ENCODE measurements at places on chromosomes 1 and 21.

DNA sequence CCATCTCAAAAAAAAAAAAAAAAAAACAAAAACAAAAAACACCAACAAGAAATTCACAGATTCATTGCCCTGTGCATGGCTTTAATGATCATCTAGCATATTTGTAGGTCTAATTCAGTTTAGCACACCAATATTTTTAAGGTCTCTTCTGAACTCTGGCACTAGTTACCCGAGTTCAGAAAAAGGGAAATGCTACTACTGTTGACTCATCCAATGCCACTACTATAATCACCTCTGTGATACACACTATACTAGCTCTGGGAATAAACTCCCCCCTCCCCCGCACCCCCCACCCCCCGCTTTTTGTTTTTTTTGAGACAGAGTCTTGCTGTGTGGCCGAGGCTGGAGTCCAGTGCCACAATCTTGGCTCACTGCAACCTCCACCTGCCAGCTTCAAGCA lies 55.6 kb downstream of the FBXO42 start:
- no peaks in the 10 kb centered on the region for H3K27me3 ChIP-seq
- H3K27ac ChIP-seq: no peak overlapping the region
- no peak overlapping the region for H3K4me3 ChIP-seq
- H3K4me1 ChIP-seq: no peaks in the 10 kb centered on the region

DNA sequence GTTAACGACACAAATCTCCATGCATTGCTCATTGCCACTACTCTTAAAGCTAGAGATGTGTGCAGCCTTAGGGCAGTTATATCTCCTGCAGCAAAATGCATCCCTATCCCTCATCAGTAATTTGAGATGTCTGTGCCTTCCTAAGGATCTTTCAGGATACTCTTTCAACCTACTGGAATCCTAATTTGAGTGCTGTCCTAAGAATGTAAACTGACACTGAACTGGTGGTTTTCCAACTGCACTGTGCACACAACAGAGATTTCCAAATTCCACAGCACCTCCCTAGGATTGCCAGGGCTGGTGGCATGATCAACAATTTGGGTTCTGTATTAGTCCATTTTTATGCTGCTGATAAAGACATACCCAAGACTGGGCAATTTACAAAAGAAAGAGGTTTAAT lies 193.9 kb downstream of the LTN1 start:
- H3K36me3 ChIP-seq: no peaks in the 10 kb centered on the region
- peaks cover 1% of the 10 kb centered on the region for H3K4me1 ChIP-seq
- no peak overlapping the region for H3K4me3 ChIP-seq
- DNase-seq: no peak
- no peak overlapping the region for H3K27ac ChIP-seq

GRCh38 chr1:55695552-55695951 lies 480.4 kb upstream of the USP24 start:
- no peak overlapping the region for H3K4me3 ChIP-seq
- DNase-seq: no peak
- H3K4me1 ChIP-seq: no peaks in the 10 kb centered on the region
- no peaks in the 10 kb centered on the region for H3K36me3 ChIP-seq
- H3K27ac ChIP-seq: no peak overlapping the region

- no peak for DNase-seq
- H3K27me3 ChIP-seq: no peaks in the 10 kb centered on the region
- no peak overlapping the region for H3K27ac ChIP-seq
- H3K36me3 ChIP-seq: no peaks in the 10 kb centered on the region
Measured at GRCh38 chr1:45331436-45332345, 5.0 kb downstream of the HPDL start.

GRCh38 chr1:232876506-232877364 lies 71.5 kb downstream of the MAP10 start:
- no peak for DNase-seq
- H3K36me3 ChIP-seq: no peaks in the 10 kb centered on the region
- H3K27ac ChIP-seq: no peak overlapping the region
- H3K4me3 ChIP-seq: no peak overlapping the region
- H3K27me3 ChIP-seq: no peaks in the 10 kb centered on the region

DNA sequence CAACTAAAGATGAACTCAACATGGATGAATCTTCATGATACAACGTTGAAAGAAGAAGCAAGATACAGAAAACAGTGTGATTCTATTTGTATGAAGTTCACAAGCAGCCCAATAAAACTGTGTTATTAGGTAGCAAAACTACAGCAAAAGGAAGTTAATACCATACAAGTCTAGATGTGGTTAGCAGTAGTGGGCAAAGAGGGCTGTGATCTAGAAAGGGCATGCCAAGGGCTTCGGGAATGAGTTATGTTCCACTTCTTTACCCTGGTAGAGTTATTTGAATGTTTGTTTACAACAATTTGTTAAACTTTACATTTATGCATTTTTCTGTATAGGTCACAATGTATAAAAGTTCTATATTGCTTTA lies 9.2 kb downstream of the TNFRSF9 start:
- no peak overlapping the region for H3K27ac ChIP-seq
- H3K27me3 ChIP-seq: no peaks in the 10 kb centered on the region
- H3K36me3 ChIP-seq: no peaks in the 10 kb centered on the region

- no peak overlapping the region for H3K27ac ChIP-seq
- no peak overlapping the region for H3K4me3 ChIP-seq
- no peak for DNase-seq
- H3K36me3 ChIP-seq: no peaks in the 10 kb centered on the region
- H3K4me1 ChIP-seq: peaks cover 20% of the 10 kb centered on the region
Measured at GRCh38 chr1:150385537-150386445, 21.8 kb downstream of the RPRD2 start.

GRCh38 chr1:53153752-53154151 lies 11.3 kb upstream of the SLC1A7 start:
- no peak overlapping the region for H3K4me3 ChIP-seq
- no peaks in the 10 kb centered on the region for H3K36me3 ChIP-seq
- DNase-seq: no peak
- no peaks in the 10 kb centered on the region for H3K27me3 ChIP-seq
- no peaks in the 10 kb centered on the region for H3K4me1 ChIP-seq
- H3K27ac ChIP-seq: no peak overlapping the region

DNA sequence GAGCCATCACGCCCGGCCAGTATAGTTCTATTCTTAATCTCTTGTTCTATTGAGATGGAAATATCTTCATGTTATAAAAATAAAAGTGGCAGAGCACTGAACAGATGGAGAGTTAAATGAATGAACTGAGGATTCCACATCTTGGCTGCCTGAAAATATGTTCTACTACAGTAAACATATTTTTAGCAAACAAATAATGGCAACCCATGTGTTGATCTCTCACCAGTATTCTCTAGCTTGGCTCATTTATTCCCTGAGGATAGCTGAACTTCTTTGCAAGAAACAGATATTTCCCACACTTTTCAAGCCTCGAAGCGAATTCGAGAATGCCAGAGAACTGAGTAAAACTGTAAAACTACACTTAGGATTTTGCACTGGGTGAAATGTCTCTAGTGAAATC lies 58.9 kb downstream of the DIRAS3 start:
- no peaks in the 10 kb centered on the region for H3K36me3 ChIP-seq
- DNase-seq: no peak
- no peaks in the 10 kb centered on the region for H3K27me3 ChIP-seq
- no peaks in the 10 kb centered on the region for H3K4me1 ChIP-seq

GRCh38 chr1:238061967-238062613 lies 171.4 kb upstream of the ZP4 start:
- no peak for DNase-seq
- no peaks in the 10 kb centered on the region for H3K27me3 ChIP-seq
- H3K27ac ChIP-seq: no peak overlapping the region
- H3K4me3 ChIP-seq: no peak overlapping the region

DNA sequence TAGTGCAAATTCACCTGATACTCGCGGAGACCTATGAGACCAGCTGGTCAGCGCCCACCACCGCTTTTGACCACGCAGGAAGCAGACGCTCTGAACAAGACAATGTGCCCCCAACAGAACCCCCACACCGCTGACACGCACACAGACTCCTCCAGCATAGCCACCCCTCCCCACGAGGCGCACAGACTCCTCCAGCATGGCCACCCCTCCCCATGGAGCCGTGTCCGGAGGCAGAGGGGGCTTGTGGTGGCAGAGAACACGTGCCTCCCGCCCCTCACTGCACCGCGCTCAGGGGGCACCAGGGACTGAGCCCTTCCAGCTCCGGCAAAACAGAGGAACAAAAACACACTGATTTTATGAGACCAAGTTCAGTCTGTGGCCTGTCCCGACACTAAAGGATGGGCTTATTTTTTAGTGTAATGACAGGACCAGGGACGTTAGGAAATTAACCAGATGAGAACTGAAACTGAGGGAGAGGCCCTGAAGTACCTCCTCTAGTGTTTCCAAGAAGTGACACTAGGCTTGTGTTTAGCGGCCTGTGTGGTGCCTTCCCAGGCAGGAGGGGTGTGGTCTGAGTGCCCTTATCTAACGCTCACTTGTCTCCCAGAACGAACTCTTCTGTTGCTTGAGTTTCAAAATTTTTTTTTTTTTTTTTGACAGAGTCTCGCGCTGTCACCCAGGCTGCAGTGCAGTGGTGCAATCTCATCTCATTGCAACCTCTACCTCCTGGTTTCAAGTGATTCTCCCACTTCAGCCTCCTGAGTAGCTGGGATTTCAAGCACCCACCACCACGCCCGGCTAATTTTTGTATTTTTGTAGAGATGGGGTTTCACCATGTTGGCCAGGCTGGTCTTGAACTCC lies 10.0 kb upstream of the AGPAT3 start:
- H3K27ac ChIP-seq: no peak overlapping the region
- DNase-seq: no peak
- no peak overlapping the region for H3K4me3 ChIP-seq
- no peaks in the 10 kb centered on the region for H3K27me3 ChIP-seq
- no peaks in the 10 kb centered on the region for H3K36me3 ChIP-seq

GRCh38 chr1:245652660-245653427 lies 498.1 kb downstream of the KIF26B start:
- no peaks in the 10 kb centered on the region for H3K4me1 ChIP-seq
- no peaks in the 10 kb centered on the region for H3K36me3 ChIP-seq
- no peak overlapping the region for H3K27ac ChIP-seq
- H3K4me3 ChIP-seq: no peak overlapping the region
- DNase-seq: no peak
- H3K27me3 ChIP-seq: no peaks in the 10 kb centered on the region

GRCh38 chr1:215128504-215128903 lies 46.0 kb downstream of the KCNK2 start:
- H3K4me1 ChIP-seq: no peaks in the 10 kb centered on the region
- DNase-seq: no peak
- H3K36me3 ChIP-seq: no peaks in the 10 kb centered on the region

DNA sequence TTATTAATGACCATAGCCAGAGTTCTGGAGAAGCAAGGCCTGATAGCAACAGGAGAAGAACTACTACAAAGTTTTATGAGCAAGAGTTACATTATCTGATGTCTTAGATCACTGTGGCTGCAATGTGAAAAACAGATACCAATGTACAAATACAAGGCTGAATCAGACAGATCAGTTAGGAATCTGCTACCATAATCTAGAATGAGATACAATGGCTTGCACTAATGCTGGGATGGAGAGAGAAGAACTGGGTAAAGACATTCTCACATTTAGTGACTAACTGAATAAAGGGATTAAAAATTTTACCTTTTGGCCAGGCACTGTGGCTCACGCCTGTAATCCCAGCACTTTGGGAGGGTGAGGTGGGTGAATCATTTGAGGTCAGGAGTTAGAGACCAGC lies 41.3 kb downstream of the ARID4B start:
- H3K27ac ChIP-seq: no peak overlapping the region
- no peaks in the 10 kb centered on the region for H3K36me3 ChIP-seq
- no peaks in the 10 kb centered on the region for H3K4me1 ChIP-seq
- DNase-seq: no peak
- H3K4me3 ChIP-seq: no peak overlapping the region

- no peak overlapping the region for H3K27ac ChIP-seq
- H3K36me3 ChIP-seq: no peaks in the 10 kb centered on the region
- H3K4me3 ChIP-seq: no peak overlapping the region
- no peak for DNase-seq
- H3K27me3 ChIP-seq: no peaks in the 10 kb centered on the region
Measured at GRCh38 chr21:28261298-28261697, 731.4 kb downstream of the LTN1 start.

- peak overlapping the region; percentile 80 for H3K4me3 ChIP-seq
- DNase-seq: no peak
- peaks cover 9% of the 10 kb centered on the region for H3K36me3 ChIP-seq
- peak overlapping the region; percentile 92 for H3K27ac ChIP-seq
Measured at GRCh38 chr1:181087400-181087901, 1.0 kb upstream of the IER5 start.

GRCh38 chr1:171984850-171985485 lies 143.7 kb downstream of the DNM3 start:
- H3K4me3 ChIP-seq: no peak overlapping the region
- 0 out of 2 replicates have a peak, but pooled peaks cover 6% of the 10 kb centered on the region for H3K4me1 ChIP-seq
- H3K36me3 ChIP-seq: no peaks in the 10 kb centered on the region

- no peak overlapping the region for H3K4me3 ChIP-seq
- no peak overlapping the region for H3K27ac ChIP-seq
Measured at GRCh38 chr1:54577612-54578011, 29.6 kb downstream of the ACOT11 start.

DNA sequence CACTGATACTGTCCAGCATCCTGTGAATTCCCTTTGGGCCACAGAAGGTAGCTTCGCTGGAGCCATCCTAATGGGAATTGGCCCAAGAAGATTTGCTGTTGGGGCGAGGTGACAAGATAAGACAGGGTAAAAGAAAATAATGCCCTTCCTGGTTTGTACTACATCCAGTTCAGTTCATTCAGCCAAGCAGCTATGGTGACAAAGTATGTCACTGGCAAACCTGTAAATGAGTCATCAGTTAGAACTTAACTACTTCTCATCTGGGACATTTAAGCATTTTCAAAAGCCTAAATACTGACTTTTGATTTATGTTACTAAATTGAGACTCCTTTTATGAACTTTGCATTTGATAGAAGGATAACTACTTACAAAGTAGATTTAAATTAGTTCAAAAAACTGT lies 54.2 kb downstream of the WDR64 start:
- no peaks in the 10 kb centered on the region for H3K36me3 ChIP-seq
- peaks cover 9% of the 10 kb centered on the region for H3K4me1 ChIP-seq
- H3K4me3 ChIP-seq: no peak overlapping the region
- peak overlapping the region; percentile 60 for H3K27ac ChIP-seq
- DNase-seq: no peak

DNA sequence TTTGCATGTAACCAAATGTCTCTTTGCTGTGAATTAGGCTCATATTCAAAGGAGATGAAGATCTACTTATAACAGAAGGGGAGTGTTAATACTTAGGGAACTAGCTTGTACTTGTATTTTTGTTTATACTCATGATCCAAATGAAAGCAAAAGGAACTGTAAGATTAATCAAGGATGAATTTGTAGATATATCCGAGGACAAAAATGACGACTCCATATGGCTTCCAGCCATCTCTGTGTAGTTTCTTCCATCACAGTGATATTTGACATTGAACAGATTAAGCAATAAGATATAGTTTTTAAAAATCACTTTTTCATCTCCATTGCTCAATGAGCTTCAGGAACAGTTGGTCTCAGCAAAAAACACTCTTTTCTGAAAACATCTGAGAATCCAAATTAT lies 257.4 kb upstream of the CAMK1G start:
- no peaks in the 10 kb centered on the region for H3K27me3 ChIP-seq
- no peak overlapping the region for H3K27ac ChIP-seq
- H3K4me3 ChIP-seq: no peak overlapping the region
- H3K4me1 ChIP-seq: no peaks in the 10 kb centered on the region
- DNase-seq: no peak
- no peaks in the 10 kb centered on the region for H3K36me3 ChIP-seq

GRCh38 chr1:209105701-209106100 lies 477.8 kb upstream of the CAMK1G start:
- H3K27me3 ChIP-seq: no peaks in the 10 kb centered on the region
- H3K36me3 ChIP-seq: no peaks in the 10 kb centered on the region
- H3K4me1 ChIP-seq: no peaks in the 10 kb centered on the region
- no peak for DNase-seq

GRCh38 chr1:116123837-116124533 lies 12.8 kb downstream of the MAB21L3 start:
- H3K27me3 ChIP-seq: no peaks in the 10 kb centered on the region
- H3K27ac ChIP-seq: no peak overlapping the region
- H3K4me1 ChIP-seq: no peaks in the 10 kb centered on the region
- no peak for DNase-seq
